ENCODE measurements at places on chromosomes 2 and 18. TPM values are rescaled to one million over a fixed set of nuclear protein-coding genes. Genes with fewer than 3 reads are reported as not detected.

DNA sequence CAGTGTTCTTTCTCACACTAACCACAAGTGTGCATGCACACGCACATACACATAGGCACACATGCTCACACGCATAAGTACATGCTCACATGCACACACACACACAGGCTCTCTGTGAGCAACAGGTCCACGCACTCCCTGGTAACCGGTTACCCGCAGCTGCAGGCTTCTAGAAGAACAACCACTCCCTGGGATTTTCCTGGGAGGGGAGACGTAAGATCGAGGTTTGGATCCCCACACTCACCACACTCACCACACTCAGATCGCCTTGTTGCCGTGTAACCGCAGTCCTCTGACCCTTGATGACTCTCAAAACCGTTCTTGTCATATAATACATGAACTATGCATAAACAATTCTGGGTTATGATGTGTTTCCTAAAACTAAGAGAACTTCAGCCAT is 42.2 kb downstream of the TTC32 start:
- no peak for DNase-seq

GRCh38 chr18:79200546-79201268 is 131.5 kb downstream of the ATP9B start:
- DNase-seq, result peak; percentile 7

- no peak for DNase-seq
Measured at GRCh38 chr2:85444629-85445172, 26.2 kb downstream of the SH2D6 start.

DNA sequence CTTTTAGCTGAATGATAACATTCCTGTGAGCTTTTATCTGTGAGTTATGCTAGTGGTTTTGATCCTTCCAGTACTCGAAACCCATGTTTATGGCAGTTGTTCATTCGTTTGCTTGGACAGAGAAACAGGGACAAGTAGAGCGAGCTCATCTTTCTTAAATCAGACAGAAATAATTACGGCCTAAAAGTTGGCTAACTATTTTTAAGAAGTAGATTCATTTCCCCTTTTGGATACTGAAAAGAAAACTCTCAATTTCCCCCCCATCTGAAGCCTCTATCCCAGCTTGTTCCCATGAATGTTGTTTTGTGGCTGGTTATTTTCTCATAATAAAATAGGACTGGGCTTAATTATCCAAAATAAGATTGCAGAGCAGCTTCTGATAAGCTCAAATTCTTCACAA is 67.1 kb downstream of the ANTXR1 start:
- no peak for DNase-seq

DNA sequence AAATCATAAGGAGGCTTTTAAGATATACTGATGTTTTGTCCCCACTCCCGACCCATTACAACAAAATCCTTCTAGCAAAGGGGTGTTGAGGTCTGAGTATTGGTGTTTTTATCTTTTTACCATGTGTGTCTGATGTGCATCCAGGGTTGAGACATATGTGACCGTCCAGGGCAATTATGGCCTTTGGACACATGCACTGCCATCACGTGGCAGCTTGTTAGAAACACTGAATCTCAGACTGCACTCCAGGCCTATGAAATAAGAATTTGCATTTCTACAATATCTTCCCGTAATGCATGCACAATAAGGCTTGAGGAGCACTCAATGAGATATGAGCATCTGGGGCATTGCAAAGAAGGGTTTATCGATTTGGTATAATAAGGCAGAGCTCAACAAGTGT is 235.1 kb upstream of the ZNF804A start:
- DNase-seq, result no peak

DNA sequence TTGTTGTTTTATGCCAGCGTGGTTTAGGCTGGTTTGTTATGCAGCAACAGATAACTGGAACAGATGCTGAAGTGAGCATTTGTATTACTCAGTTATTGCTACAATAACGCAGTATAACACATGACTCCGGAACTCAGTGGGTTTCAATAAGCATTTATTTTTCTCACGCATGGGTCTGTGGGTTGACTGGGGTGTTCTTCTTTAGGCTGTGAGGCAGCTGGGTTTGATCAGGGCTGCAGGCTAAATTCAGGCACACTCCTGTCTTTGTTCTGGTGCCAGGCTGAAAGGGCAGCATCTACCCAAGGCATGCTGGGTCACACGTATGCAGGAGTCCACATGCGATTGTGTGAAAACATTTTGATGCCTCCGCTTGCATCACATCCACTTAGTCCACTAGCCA is 3.8 kb upstream of the SLC1A4 start:
- DNase-seq, result no peak

GRCh38 chr2:12397854-12398253 is 318.9 kb upstream of the TRIB2 start:
- DNase-seq, result no peak

DNA sequence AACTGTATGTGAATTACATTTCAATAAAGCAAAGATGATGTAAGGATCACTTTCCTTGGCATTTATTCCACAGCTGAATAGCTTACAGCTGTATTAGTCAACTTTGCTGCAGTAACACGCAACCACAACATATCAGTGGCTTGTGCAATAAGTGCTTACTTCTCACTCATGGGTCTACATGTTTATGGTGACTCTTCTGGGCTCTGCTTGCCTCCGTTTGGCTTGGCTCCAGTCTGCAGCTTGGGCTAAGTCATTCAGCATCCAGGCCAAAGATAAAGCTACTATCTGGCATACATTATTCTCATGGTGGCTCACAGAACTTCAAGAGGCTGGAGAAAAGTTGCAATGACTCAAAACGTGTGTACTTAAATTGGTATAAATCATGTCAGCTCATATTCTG is 355.0 kb downstream of the RNF144A start:
- no peak for DNase-seq

DNA sequence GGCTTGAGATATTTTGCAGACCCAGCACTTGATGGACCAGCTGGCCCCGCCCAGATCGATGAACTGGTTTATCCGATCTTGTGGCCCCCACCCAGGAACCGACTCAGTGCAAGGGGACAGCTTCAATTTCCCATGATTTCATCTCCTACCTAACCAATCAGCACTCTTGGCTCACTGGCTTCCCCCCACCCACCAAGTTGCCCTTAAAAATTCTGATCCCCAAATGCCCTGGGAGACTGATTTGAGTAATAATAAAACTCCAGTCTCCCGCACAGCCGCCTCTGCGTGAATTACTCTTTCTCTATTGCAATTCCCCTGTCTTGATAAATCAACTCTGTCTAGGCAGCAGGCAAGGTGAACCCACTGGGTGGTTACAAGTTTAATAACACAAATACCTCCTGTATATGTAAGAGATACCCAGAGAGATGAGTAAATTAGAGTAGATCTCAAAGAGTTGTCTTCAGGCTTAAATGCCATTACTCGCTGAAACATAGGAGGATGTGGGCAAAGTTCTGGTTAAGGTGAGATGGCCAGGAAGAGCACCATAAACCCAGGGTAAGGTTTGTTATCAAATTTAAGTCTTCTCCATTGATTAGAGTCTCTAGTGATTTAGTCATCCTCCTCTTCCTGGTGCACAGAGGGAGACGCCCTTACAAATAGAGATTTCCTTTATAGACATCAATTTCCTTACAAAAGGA is 222.8 kb downstream of the ARL4C start:
- DNase-seq, result no peak

DNA sequence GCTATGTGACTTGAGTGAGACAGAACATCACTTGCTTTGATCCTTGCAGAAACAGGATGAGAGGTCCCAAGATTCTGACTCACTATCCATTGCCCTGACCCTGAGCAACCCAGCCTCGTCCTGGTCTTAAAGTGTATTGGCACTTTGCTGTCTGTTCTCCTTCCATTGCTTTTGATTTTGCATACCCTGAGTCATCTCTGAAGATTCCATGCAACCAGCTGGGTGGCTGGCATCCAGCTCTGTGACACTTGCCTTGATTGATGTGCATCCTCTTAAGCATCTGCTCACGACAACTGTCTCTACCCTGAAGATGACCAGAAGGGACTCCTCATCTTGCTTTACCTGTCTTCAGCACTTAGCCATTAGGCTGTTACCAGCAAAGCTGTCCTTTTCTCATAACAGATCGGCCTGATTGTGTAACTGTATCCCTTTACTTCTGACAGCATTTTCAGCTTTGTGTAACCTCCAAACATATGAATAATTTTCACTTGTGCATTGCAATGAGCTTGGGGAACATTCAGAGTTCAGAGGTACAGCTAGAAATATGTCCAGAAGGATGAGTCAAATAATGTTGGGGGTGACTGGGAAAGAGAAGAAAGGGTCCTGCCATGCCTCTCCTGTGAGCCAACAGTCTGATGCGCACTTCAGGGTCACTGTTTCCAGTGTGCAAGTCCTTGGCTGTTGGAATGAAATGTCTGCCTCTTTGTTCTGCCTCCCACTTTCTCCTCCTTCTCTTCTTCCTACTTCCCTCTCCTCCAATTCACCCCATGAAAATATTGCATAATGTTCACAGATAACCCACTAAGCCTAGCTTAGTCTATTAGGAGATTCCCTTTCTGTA is 249.7 kb upstream of the OSR1 start:
- peak; percentile 90 for DNase-seq

- peak; percentile 55 for DNase-seq
Measured at GRCh38 chr2:189115126-189115525, 64.4 kb downstream of the COL5A2 start.

DNA sequence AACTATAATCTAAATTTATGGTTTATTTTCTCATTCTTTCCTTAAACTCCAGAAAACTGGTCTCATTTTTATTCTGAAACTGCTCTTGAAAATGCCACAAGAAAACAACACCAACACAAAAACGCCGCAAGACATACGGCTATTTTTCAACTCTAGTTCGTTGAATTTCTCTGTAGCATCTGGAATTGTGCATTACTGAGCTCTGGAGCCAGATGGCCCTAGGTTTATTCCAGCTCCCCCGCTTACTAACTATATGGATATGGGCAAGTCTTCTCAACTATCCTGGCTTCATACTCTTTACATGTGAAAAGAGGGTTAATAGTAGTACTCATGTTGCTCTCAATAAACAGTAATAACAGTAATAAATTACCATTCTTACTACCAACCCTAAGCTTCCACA is 19.9 kb downstream of the FAM98A start:
- no peak for DNase-seq

- DNase-seq, result no peak
Measured at GRCh38 chr2:40879305-40879704, 427.4 kb upstream of the SLC8A1 start.

DNA sequence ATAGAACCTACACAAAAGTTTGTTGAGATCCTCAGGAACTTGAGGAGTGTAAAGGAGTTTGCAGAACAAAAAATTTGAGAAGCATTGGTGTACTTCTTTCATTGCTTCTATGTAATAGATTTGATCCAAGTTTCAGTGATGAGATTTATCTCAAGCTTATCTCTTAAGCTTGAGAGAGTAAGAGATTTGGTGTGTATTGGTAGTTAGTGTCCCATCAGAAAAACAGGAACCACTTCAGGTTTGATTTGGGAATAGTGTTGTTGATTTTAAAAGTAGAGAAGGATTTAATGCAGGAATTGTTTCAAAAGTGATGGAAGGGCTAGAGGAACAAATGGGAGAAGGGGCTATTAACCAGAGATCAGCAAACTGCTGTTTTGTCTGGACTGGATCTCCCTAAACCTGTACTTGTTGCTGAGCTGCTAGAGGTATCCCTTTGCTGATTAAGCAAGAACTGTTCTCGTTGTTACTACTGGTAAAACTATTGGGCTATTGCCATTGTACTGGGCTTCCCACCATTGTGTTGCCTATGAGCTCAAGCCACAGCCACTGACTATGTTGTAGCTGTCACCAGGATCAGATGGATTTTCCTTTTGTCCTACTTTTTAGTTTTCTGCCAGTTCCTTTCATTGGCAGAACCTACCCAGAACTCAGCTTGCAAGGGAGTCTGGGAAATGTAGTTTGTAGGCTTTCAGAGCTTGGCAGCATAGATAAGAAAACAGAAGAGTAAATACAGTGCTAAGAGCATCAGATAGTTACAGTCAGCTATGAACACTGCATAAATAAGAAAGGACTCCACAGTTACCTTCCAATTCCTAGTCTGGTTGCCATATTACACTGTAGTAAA is 39.3 kb downstream of the RAB10 start:
- no peak for DNase-seq

- DNase-seq, result no peak
Measured at GRCh38 chr2:66470199-66470598, 35.3 kb downstream of the MEIS1 start.

- peak; percentile 89 for DNase-seq
Measured at GRCh38 chr2:182915369-182916326, 49.2 kb upstream of the FRZB start.

GRCh38 chr2:129144082-129144791 is 825.6 kb upstream of the HS6ST1 start:
- no peak for DNase-seq

DNA sequence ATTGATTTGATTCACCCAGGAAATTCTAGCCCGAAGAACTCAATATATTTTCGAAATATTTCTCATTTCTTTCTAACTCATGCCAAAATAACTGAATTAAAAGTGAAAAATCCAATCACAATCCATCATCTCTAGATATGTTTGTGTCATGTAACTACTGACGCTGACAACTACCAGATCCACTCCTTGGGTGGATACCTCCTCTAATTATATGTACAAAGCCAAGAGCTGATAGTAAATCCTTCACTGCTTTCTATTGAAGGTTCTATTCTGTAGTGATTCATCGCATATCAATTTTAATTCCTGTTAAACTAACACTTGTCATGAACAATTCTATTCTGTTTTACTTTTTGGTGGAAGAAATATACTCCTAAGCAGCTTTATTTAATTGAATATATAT is 1056.6 kb upstream of the NXPH2 start:
- no peak for DNase-seq

- DNase-seq, result no peak
Measured at GRCh38 chr18:78528411-78529258, 451.0 kb upstream of the SALL3 start.

GRCh38 chr2:689237-689636 is 12.0 kb upstream of the TMEM18 start:
- DNase-seq, result no peak

GRCh38 chr2:21591926-21592325 is 468.2 kb downstream of the TDRD15 start:
- no peak for DNase-seq

- DNase-seq, result no peak
Measured at GRCh38 chr2:17184512-17184911, 333.7 kb downstream of the RAD51AP2 start.

Gene RANBP2
- 33.1 TPM for total RNA-seq

Gene CCDC93
- total RNA-seq, result 21.4 TPM

Gene MAB21L4
- not detected for total RNA-seq

Gene GAD1
- total RNA-seq, result 3.0 TPM

Gene TMEM163
- total RNA-seq, result not detected

Gene HMSD
- 0.84 TPM for total RNA-seq

Gene BOLA3
- total RNA-seq, result 253 TPM

Gene PKDCC
- total RNA-seq, result 4.1 TPM

Gene CKAP2L
- 24.0 TPM for total RNA-seq

Gene CRYBA2
- not detected for total RNA-seq

Gene ASTL
- total RNA-seq, result 0.17 TPM

Gene CD8B
- not detected for total RNA-seq

Gene RFX8
- not detected for total RNA-seq

Gene TMEM214
- 88.6 TPM for total RNA-seq

Gene LINC00305
- not detected for total RNA-seq
